ENCODE measurements at places on chromosomes 6 and 20. TPM values are rescaled to one million over a fixed set of nuclear protein-coding genes. Genes with fewer than 3 reads are reported as not detected.

UBD gene
- total RNA-seq = 8.4 TPM

HLA-B gene
- 3,432 TPM for total RNA-seq

GABRR1 gene
- total RNA-seq = not detected

ESR1 gene
- total RNA-seq = not detected

TRIM40 gene
- total RNA-seq = 0.40 TPM

ENPP3 gene
- 4.6 TPM for total RNA-seq

SLC22A2 gene
- total RNA-seq = not detected

TAGAP gene
- total RNA-seq = 5.1 TPM

PAQR8 gene
- 250 TPM for total RNA-seq

F13A1 gene
- total RNA-seq = 28.6 TPM

IMPG1 gene
- total RNA-seq = not detected

TAF8 gene
- 36.2 TPM for total RNA-seq

BFSP1 gene
- not detected for total RNA-seq

FGD2 gene
- 40.0 TPM for total RNA-seq

SLC35D3 gene
- total RNA-seq = not detected

PAK5 gene
- total RNA-seq = not detected

BACH2 gene
- total RNA-seq = 0.20 TPM

DLK2 gene
- not detected for total RNA-seq

TBXT gene
- total RNA-seq = not detected

ENTPD6 gene
- 192 TPM for total RNA-seq

MAS1 gene
- not detected for total RNA-seq

All from transverse colon (tissue), 4 donors.